Naive thymus-derived CD8-positive, alpha-beta T cell (primary cell): ENCODE measurements at places on chromosomes 4 and X.

DNA sequence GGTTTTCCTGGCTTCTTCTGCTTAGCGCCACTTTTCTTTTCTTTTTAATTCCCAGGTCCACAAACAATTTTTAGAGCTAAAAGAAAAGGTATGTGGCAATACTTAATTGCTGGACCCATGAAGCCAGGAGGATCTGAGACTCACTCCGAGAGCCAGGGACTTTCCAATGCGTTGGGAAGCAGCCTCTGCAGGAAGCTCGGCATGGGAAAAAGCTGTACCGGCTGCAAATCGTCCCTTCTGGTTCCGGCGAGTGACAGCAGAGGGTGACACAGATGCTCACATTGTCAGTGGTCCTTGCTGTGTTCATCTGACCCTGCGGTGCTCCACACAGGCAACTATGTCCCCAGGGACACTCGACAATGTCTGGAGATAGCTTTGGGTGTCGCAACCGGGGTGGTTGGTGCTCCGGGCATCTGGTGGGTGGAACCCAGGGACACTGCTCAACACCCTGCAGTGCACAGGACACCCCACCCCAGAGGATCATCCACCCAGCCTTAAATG is 164.0 kb downstream of the PRKX start:
- no peak for DNase-seq

DNA sequence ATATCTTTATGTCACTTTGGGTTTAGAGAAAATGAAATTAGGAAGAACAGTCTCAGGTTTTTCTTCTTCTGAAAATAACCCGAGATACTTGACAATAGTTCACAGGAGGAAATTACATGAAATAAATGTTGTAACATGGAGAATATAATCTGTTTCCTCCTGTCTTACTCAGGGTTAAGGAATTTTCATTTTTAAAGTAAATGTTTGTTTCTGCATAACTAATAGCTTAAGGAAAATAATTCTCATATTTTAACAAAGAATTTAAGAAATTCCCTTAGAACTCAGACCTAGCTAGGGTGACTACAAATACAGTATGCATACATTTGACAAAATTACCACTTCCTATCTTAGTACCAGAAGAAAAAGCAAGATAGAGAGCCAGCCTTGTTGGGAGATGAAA is 17.2 kb upstream of the SPRY1 start:
- no peak for DNase-seq

- DNase-seq: no peak
These were observed 30.3 kb downstream of the CCNI start for GRCh38 chr4:77045490-77045889.

DNA sequence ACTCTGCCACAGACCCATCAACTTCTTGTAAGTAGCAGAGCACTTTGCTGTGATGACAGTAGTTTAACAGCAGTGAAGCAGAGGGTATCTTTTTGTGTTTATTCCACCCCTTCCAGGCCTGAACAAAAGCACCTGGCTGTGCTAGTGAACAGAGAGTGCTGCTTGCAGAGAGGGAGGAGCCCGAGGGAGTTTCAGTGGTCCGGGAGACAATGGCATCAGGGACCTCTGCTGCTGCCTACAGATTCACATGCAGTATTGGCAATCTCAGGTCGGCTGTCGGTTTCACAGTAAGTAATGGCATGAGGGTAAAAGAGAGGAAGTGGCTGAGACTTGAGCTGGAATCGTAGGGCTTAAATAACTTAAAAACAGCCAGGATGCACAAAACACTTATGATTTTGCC is 755.8 kb downstream of the RPA4 start:
- no peak for DNase-seq

- DNase-seq: no peak
These were observed 194.7 kb upstream of the CXorf51B start for GRCh38 chrX:146614663-146615478.
